Cerebellar nuclear complex (tissue), 1 donor: ENCODE measurements at places on chromosomes 1 and 21.

DNA sequence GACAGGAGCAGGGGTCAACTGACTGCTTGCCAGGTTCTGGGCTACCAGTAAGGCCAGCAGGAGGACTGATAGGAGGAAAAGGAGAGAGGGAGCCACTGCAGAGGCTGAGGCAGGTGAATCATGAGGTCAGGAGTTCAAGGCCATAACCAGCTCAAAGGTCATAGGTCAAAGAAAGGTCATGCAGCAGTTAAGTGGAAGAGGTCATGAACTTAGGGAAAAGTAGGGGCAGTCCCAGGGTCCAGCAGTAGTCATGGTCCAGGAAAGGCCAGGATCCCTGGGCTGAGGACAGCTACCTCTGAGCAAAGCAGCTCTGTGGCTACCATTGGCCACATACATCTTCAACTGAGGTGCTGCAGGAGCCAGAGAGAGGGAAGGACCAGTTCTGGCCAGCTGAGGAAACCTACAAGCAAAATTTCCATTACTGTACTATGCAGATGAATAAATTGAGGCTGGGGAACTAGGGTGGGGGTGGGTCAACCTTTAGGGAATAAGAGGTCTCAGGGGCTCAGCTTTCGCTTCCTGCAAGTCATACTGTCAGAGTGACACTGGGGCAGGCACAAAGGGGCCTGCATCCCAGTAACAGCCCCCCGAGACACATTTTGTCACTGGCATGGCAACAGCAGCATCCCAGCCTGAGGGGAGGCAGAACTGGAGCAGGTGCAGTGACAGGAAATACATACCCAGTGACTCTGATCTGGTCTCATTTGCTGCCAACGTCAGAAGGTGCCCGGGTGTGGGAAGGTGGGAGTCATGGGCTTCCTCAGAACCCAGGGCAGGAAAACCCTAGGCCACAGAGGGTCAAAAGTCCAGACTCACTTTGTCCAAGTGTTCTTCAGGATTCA, 5.2 kb upstream of the INPP5B start:
- DNase-seq, result no peak

GRCh38 chr1:163796394-163796821, 474.7 kb downstream of the NUF2 start:
- DNase-seq, result no peak

DNA sequence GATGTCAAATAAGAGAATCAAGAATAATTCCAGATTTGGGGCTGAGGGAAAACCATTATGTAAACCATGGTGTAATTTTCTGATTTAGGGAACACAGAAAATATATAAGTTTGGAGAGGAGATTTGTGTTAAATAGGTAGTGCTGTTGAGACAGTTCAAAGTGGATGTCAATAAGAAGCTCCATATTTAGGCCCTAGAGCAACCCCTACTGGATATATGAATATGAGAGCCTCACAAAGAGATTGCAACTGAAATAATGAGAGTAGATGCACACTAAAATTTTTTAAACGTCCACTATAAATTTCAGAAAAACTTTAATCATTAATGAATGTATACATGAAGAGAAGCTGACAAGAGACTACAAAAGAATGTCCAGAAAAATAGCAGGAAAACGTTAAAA, 1447.8 kb upstream of the PRMT6 start:
- no peak for DNase-seq

DNA sequence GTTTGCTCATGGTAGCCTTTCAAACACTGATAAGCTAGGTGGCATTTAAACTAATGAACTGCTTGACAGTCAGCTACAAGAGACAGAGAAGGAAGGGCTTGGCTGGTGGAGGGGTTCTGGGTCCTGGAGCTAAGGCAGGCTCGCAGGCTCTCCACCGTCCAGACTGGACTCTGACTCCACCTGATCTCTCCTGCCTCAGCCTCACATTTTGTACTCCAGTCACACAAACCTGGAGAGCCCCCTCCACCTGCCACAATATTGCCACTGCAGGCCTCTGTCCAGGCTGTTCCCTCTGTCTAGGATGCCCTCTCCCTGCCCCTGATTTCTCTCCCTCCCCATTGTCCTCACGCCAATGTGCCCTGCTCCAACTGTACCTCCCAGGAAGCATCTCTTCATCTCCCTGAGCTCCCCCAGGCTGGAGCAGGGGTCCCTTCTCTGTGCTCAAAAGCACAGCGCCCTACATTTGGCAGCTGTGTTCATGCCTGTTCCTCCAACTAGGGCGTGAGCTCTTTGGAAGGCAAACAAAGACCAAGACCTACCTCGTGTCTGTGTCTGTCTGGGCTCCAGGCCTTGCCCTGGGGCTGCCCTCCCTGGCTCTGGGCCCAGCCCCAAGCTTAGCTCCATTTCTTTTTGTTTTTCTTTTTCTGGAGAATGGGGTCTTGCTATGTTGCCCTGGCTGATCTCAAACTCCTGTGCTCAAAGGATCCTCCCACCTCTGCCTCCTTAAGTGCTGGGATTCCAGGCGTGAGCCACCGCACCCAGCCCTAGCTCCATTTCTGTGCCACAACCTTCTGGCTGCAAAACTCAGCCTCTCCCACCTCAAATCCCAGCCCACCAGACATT, 2.9 kb downstream of the TIE1 start:
- DNase-seq, result no peak

- DNase-seq, result no peak
These were observed 68.6 kb upstream of the PALMD start for GRCh38 chr1:99577313-99577712.
